SW 1271 (cell line): ENCODE measurements at places on chromosomes 6 and 20.
A peak's percentile ranks its signal among the peaks of the same experiment; 100 is the strongest.

DNA sequence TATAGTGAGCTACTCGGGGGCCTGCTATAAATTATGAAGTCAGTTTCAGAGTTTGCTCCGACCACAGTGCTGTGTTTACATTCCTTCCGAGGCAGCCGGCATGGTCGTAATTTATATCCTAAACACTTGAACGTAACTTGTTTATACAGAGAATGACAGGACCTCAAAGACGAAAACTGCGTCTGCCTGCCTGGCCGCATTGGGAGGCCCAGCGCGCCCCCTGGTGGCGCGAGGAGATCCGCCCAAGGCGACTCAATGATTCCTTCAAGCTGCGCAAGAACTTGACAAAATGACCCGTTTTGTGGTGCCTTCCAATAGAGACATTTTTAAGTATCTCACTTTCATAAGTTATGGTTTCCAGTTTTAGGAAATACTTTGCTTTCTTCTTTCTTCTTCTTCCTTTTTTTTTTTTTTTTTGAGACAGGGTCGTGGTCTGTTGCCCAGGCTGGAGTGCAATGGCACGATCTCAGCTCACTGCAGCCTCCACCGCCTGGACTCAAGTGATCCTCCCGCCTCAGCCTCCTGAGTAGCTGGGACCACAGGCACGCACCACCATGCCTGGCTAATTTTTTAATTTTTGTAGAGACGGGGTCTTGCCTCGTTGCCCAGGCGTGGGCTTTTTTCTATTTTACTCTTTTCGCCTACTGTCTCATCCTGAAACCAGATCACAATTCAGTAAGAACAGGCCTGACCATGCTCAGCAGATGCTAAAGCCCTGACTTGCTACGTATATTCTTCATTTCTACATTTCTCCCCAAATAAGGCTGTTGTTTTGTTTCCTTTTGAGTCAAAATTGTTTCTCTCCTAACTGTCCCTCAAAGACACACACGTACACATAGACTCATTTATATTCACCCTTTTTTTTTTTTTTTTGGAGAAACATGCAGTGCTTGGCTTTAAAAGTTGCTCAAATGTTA lies 7.8 kb downstream of the FOXF2 start:
- DNase-seq: no peak

DNA sequence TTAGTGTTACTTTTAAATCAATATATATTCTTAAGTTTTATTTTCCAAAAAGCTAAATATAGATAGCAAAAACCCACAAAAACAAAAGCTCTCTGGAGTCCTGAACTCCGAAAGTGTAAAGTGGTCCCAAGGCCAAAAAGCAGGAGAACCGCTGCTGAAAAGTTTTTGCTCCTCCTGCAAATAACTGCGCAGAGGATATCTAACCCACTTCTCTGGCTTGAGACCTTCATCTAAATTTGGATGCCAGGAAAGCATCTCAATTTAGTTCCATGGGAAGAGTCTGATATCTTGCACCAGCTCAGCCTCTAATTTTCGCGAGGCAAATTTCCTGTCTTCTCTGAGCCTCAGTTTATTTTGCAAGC lies 523 bp downstream of the MRPS10 start:
- peak; percentile 16 for DNase-seq

DNA sequence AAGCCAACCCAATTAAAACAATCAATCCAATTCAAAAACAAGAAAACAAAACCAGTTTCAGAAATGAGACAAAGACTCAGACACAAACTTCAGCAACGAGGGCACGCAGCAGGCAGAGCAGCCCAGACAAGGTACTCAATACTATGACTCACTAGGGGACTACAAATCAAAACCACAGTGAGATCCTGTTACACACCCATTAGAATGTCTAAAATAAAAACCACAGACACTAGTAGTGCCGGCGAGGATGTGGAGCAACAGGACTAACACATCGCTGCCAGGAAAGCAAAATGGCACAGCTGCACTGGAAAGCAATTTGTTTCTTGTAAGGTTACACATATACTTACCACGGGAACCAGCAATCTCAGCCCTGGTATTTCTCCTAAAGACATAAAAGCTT lies 28.4 kb upstream of the MAS1L start:
- DNase-seq: no peak

DNA sequence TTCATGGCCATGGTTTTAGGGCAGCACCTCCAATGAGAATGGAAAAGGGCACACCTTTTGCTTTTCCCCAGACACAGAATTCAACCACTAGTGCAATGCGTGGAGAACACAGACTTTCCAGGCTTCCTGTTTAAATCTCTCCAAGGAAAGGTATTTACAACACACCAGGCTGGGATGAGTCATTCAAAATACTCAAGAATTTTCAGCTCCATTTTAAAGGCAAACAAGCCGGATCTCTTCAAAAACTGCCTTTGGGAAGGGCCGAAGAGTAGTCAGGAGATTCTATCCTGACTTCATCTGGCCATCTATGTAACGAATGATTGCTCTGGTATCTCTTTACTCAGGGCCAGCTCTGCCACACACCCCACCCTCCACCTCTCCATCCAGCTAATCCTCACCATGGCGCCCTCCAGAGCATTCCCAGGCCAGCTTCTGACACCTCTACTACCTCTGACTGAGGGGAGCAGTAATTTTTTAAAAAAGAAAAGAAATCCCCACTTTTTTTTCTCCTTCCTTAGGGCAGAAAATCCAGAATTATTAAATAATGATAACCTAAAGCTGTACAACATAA lies 254.6 kb downstream of the LY86 start:
- no peak for DNase-seq

- DNase-seq: no peak
Measured at GRCh38 chr6:12327391-12327790, 37.2 kb downstream of the EDN1 start.

GRCh38 chr6:31142361-31142761 lies 3.5 kb upstream of the PSORS1C2 start:
- DNase-seq: no peak

GRCh38 chr6:52598123-52598823 lies 21.4 kb upstream of the TRAM2 start:
- peak; percentile 68 for DNase-seq

DNA sequence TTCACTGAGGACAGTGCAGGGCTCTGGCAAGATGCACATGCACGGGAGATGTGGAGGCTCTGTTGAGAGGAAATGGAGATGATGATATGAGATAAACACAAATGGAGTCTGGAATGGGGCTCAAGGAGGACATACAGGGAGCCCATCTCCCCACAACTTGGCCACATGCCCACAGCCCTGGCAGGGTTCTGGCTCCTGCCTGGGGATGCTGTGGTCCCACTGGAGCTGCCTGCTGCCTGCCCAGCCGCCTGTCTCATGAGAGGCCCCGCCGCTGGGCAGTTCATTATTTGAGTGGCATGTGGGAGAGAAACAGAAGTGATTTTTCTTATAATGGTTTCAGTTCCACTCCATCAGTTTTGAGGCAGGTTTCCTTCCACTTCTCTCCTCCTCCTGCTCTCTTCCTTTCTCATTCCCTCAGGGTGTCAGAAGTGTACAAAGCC lies 133.6 kb upstream of the TRAF3IP2 start:
- no peak for DNase-seq

GRCh38 chr20:58434326-58434725 lies 45.3 kb downstream of the VAPB start:
- no peak for DNase-seq

GRCh38 chr6:161057103-161058091 lies 65.8 kb downstream of the MAP3K4 start:
- no peak for DNase-seq

GRCh38 chr20:48319943-48320584 lies 507.7 kb downstream of the PREX1 start:
- DNase-seq: no peak

DNA sequence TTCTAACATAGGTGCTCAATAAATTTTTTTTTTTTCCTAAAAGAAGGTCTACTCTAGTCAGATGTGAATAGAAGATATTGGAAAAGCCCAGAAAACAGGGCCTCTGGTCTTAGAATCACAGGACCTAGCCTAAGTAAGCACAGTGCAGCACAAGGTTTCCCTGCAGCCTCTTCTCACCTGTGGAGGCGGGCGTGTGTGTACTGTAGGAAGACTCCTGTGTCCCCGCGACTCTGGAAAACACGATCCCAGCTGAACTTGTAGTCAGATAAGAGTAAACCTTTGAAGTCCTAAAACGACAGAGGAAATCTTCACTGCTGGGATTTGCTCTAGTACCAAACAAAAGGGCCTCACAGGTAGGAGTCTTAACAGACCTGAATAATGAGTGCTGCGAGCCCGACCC lies 45.7 kb downstream of the SLC35A1 start:
- no peak for DNase-seq

- no peak for DNase-seq
Measured at GRCh38 chr6:41694815-41695526, 40.4 kb downstream of the TFEB start.

DNA sequence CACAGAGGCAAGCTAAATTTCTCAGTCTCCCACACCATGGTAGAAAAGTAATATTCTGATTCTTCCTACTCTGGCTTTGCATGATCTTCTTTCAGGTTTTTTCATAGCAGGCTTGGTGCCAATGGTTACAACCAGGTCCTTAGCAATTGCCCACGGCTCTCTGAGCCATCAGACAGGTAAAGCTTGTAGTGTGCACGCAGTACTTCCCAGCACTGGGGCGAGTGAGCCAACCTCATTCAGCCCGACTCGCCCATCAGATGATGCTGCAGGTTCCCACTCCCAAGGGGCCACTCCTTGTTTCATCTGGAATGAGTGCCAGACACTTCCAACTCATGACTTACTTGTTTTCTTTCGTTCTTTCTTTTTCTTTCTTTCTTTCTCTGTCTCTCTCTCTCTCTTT lies 78.3 kb downstream of the PERP start:
- DNase-seq: no peak

GRCh38 chr6:141758430-141758829 lies 374.3 kb upstream of the GJE1 start:
- DNase-seq: no peak

DNA sequence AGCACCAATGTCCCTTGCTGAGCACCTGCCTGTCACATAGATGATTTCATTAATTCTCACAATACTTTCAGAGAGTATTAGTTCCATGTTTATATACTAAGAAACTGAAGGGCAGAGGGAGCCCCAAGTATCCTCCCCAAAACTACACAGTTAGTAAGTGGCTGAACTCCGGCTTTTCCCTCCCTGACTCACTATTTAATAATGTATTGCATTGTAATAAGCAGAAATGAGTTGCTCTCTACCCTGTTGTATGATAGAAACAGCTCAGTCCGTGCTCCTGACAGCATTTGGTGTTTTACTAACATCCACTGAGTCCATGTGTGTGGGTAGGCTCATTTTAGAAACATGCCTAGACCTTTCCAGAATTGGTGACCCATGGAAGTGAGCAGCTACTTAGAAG lies 76.8 kb downstream of the OLIG3 start:
- DNase-seq: no peak

GRCh38 chr20:23083553-23084220 lies 2.4 kb downstream of the CD93 start:
- no peak for DNase-seq

DNA sequence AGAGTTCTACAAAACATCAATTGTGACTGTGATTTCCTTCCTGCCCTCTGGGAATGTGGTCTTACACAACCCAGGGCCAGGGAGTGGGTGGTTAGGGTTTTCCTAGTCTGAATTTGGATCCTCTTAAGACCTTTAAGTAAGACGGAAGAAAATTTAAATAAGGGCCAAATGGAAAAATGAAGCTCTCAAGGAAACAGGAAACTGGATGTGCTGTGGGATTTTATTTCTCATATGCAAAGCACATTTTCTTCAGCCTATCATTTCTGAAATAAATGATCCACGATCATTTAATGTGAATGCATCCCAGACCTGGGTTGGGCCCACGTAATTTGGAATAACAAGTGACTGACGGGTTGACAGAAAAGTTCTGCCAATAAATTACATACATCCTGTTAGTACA lies 243.6 kb downstream of the CLIC5 start:
- no peak for DNase-seq

DNA sequence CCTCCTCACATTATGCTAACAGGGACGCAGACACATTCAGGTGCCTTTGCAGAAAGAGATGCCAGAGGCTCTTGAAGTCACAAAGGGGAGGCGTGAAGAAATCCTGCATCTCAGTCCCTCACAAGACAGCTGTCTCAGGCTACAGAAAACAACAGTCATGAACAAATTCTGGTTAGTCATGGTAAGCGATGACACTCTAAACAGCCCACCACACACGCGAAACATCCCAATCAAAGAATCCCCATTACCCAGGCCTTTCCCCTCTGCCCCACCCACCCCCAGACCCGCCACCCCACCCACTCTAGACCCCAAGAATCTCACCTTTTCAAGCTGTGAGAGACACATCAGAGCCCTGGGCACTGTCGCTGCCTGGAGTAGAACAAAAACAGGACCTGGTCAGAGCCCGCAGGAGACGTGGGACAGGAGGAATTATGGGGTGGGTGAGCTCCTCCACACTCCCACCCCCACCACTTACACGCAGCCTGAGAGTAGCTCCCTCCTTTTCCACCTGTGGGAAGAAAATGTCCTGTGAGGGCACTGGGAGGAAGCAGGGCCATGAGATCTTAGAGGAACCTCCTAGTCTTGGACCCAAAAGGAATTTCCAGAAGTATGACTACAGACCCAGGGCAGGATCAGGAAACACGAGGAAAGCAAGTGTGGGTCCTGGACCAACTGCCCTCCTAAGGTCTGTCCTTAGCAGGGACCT lies 2.7 kb downstream of the HLA-B start:
- DNase-seq: no peak

DNA sequence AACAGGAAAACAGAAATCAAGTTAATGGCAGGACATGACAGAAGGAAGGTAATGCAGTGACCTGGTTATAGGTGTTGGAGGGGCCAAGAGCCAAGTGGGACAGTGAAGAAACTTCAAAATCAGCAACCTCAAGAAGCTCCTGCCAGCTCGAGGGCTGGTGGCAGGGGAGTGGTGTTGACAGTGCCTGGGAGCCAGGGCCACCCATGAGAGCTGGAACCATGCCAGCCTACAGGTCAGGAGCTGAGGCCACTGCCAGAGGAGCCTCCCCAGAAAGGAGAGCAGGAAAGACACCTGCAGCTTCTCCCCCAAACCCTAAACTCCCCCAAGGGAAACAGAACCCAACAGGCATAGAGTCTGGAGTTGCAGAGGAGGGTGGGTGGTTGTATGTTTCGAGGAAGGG lies 262.1 kb downstream of the LRFN2 start:
- DNase-seq: no peak

- no peak for DNase-seq
Measured at GRCh38 chr20:36132802-36133211, 21.7 kb upstream of the EPB41L1 start.

DNA sequence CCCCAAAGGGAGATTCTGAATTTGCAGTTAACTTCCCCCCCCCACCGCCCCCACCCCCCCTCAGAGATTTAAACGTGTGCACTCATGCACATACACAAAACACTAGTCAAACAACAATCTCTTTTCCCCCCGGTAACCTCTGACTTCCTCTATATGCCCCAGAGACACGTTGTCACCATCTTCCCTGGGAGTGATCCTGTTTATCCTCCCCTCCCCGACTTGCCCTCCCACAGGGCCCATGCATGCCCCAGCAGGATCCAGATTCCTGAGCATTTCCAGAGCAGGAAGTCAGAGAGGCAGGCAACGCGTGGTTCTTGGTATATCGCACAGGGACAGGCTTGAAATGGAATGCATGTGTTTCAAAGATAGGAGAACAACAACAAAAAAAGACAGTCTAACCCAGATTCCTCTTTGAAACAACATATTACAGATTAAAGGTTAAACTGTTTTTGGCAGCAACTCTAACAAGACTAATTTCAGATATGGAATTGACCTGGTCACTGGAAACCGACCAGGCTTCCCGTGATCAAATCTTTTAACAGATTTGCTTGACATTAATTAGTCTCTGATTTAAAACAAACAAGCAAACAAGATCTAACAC lies 1.3 kb downstream of the BLCAP start:
- peak; percentile 43 for DNase-seq
